Hindlimb muscle (tissue), 1 donor: ENCODE measurements at places on chromosomes 2 and 18. TPM values are rescaled to one million over a fixed set of nuclear protein-coding genes. Genes with fewer than 3 reads are reported as not detected.

The MXD1 gene
- 4.8 TPM for polyA plus RNA-seq

GRCh38 chr2:197782126-197782525 lies 3.0 kb downstream of the BOLL start:
- DNase-seq, result no peak

The PDE11A gene
- polyA plus RNA-seq, result 0.40 TPM

DNA sequence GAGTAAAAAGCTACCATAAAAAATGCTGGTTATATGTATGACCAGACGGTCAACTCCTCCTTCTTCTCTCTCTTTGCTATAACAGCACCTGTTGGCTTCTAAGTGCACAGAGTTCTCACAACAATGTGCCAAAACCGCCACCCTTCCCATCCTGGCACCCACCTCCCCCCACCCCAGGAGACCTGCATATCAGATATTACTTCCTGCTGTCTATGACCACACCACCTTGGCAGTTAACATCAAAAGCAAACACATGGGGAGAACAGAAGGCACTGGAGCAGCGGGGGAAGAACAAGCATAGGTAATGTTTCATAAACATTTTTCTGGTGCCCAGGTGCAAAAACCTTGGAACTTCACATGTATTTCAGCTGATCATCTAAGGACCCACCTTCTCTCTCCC lies 15.5 kb downstream of the SPRED2 start:
- DNase-seq, result no peak

- no peak for DNase-seq
These were observed 234.3 kb downstream of the SEPTIN10 start for GRCh38 chr2:109379507-109379906.

GRCh38 chr2:111239581-111240249 lies 119.0 kb downstream of the BCL2L11 start:
- no peak for DNase-seq

DNA sequence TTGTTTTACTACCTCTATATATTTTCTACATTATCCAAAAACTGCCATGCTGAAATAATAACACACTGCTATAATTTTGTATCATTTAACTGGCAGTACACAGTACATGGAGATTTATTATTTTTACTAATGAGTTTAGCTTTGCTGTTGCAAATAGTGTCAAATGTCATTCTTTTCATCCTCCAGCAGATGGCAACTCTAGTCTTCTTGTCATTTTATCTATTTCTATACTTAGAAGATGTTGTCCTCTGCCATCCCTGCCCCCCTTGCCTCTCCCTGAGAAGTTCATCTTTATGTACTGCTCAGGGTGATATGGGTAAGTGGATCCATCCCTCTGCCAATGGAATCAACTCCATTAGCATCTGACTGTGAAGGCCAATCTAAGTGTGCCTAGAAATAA lies 21.7 kb upstream of the LRRTM1 start:
- no peak for DNase-seq

The DSC3 gene
- 1.8 TPM for polyA plus RNA-seq

DNA sequence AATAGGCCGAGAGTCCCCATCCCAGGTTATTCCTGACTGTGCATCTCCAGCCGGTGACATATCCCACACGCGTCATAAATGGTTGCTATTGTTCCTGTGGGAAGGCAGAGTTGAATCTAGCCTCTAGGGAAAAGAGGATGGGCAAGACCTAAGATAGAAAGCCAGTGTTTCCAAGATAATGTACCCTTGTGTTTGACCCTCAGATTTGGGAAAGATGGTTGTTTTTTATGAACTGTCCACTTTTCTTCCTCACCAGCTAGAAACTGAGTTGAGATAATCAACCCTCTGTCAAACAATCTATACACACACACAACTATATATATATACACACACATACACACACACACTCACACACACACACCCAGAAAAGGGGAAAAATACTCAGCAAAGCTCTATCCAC lies 131.0 kb downstream of the PRKCE start:
- DNase-seq, result no peak

The CKAP2L gene
- 7.5 TPM for polyA plus RNA-seq

The IL1RL1 gene
- 0.41 TPM for polyA plus RNA-seq

The TUBA3E gene
- polyA plus RNA-seq, result not detected

The RNU2-63P gene
- not detected for polyA plus RNA-seq

The SERPINB12 gene
- 1.3 TPM for polyA plus RNA-seq

GRCh38 chr2:211766689-211767088 lies 771.9 kb downstream of the ERBB4 start:
- DNase-seq, result no peak

The GALNT5 gene
- polyA plus RNA-seq, result 1.7 TPM

DNA sequence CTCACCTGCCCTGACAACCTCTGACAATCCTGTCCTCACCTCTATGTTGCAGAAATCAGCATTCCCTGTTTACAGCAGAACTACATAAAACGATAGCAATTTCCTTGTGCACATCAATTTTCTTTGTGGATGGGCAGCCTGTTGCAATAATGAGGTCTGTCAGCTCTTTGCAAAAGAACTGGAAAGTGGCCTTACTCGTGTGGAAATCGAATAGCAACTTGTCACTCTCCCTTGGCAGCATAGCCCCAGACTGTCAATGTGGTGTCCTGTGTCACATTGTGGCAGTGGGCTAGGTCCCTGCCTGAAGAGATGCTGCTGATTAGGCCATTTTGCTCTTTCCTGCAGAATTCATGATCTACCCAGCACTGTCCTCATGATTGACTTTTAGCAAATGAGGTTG lies 531.9 kb downstream of the CCDC85A start:
- no peak for DNase-seq

The PPM1B gene
- 33.1 TPM for polyA plus RNA-seq

- no peak for DNase-seq
These were observed 65.6 kb downstream of the MYCN start for GRCh38 chr2:16005816-16006536.

GRCh38 chr2:225842939-225843338 lies 443.4 kb downstream of the NYAP2 start:
- no peak for DNase-seq

The IL1RN gene
- polyA plus RNA-seq, result 1.9 TPM

The XIRP2 gene
- polyA plus RNA-seq, result 149 TPM

DNA sequence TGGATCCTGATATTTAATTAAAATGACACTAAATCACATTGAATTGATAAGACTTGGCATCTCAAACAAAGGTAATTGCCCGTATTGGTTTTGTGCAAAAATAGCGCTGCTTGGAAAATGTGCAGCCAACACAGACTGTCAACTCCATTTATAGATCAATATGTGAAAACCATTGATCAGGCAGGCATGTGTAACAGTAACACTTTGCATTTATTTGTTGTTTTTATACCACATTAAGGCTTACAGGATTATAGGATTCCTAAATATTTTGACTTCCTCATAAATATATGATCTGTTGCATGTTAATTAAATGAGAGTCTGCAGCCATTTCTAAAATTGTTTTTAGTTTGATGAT lies 30.2 kb downstream of the ARHGAP15 start:
- no peak for DNase-seq

DNA sequence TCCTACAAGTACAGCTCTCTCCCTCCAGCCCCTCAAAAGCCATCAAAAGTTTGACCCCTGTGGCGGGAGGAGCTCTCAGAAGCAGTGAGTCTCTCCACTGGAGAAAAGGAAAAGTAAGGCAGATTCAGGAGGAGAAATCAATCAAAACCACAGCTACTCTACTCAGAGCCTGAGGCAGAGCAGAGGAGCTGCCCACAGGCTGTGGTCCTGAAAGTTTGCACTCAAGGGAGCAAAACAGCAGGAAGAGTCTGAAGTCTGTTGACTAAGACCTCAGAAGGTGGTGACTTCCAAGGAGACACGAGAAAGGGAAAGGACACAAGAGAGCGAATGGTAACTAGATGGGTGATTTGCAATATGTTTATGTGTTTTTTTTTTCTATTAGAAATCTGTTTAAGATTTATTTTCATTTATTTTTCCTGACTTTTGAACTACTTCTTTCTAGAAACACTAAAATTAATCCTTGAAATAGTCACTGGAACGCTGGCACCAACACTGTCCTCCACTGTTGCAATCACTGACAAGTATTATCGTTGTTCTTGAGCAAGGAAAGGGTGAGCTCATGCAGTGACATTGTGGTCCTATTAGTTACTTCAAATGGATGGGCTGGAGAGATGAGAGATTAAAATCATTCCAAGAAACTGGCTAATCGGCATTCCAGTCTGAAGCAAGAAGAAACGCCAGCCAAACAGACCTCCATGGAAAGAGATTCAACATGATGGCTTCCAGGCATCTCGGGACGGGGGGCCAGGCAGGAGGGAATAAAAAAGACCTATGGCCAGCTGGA lies 35.8 kb downstream of the PID1 start:
- DNase-seq, result no peak

GRCh38 chr2:133817680-133818566 lies 249.7 kb upstream of the NCKAP5 start:
- DNase-seq, result no peak

GRCh38 chr2:70886541-70886987 lies 49.1 kb upstream of the ATP6V1B1 start:
- no peak for DNase-seq

GRCh38 chr2:40123746-40124145 lies 328.1 kb downstream of the SLC8A1 start:
- DNase-seq, result no peak

DNA sequence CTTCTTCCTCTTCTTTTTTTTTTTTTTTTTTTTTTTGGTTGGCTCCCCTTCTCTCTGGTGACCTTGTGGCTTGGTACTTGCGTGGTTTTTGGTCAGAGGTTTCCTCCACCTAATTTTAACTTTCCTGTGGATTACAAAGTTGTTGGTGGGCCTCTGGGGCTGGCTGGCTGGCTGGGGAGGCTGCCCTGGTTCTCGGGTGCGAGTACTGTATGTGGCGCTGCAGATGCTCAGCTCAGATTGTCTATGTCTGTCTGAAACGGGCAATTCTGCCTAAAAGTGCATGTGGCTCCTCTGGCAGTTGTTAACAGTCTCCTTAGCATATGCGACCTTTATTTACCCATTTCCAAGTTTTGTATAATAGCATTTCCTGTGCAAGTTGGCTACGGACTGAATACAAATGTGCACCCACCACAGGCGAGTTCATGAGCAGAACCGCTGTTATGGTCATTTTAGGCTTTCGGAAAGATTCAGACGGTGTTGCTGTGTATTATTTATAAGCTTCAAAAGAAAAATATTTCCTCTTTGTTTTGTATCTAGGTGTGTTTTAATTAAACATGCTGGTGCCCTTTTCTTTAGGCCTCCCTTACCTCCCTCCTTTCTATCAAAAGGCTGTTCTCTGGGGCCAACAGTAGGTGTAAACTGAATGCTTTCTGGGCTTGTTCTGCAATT lies 4.4 kb downstream of the TBR1 start:
- DNase-seq, result no peak

- DNase-seq, result no peak
These were observed 16.7 kb upstream of the LYPD6B start for GRCh38 chr2:149021761-149022160.

DNA sequence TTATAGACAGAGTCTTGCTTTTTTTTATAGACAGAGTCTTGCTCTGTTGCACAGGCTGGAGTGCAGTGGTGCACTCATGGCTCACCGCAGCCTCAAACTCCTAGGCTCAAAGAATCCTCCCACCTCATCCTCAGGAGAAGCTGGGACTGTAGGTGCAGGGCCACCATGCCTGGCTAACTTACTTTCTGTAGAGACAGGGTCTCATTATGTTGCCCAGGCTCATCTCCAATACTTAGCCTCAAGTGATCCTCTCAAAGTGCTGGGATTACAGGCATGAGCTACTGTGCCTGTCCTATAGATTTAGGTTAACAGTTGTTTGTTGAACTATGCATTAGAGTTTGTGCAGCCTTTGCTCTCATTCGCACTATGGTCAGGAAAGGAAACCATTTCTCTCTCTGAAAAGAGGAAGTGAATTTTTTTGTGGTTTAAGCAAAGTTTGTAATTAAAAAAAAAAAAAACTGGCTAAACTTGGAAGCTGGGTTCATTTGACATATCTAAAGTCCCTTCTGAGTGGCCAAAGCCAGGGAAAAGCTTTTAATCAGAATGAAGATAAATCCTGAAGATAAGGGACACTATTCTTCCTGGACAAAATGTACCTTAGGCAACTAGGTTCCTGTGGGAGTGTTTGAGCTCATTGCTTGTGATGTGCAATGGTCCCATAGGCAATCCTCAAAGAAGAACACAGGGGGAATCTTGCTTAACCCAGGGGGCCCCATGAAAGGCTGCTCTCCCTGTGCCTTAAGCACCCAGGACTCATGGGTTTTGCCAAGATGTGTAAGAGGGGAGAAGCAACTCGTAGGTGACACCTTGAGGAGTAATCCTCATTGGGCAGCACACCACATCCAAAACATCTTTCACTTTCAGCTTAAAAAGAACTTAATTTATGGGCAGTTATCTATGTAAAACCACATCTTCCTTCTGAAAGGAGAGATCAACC lies 201.7 kb downstream of the MREG start:
- no peak for DNase-seq

DNA sequence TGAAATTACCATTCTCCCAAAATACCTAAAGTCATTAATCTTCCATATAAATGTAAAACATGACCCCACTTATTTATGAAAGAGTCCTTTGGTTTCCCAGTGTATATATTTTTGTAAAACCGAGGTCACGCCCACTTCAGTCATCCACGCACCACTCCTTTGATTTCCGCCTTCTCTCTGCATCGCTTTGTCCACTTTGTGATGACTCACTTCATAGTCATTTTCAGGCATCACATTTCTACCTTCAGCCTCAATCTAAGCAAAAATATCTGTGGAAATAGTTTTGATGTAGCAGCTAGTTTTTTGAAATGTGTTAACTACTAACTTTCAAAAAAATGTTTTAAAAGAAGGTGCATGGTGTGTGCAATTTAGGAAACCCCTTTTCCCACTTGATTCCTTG lies 793.5 kb upstream of the SOX11 start:
- no peak for DNase-seq

The RELCH gene
- polyA plus RNA-seq, result 14.1 TPM

- no peak for DNase-seq
These were observed 343.5 kb upstream of the NT5C1B start for GRCh38 chr2:18932853-18933252.

The SCG2 gene
- polyA plus RNA-seq, result not detected

The GNAL gene
- 2.3 TPM for polyA plus RNA-seq

GRCh38 chr2:237314198-237314597 lies 99.8 kb downstream of the COL6A3 start:
- DNase-seq, result no peak

DNA sequence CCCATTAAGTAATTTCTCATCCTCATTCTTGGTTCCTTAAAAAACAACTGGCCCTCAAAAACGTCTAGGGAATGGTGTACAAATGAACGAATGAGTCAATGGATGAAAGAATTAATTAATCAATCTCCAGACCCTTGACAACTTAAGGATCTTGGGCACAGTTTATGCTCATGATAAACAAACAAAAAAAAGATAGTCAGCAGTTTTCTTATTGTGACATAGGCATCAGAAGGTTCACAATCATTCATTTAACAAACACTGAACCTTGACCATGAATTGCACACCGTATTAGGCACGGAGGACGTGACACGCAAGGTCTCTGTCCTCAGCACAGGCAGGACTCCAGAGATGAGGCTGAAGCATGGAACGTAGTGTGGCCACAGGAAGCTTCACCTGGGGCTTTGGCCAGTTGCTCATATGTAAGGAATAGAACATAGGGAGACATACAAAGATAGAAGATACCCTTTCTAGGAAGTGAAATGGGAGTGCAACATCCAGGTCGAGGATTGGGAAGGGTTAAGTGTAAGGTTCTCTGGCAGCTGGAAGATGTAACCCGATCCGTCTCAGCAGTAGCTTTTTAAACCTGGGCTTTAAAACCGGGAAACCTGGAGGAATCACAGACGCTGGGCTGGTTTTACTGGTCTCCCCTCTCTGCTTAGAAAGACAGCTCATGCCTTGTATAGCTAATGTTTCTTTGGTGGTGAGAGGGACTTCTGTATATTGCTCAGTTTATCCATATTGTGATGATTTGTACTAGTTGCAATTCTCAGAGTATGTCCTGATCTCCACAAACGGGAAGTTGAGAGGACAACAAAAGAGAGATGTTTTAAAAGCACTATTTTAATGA lies 8.9 kb upstream of the LTBP1 start:
- no peak for DNase-seq

GRCh38 chr2:6784291-6784690 lies 81.4 kb downstream of the CMPK2 start:
- no peak for DNase-seq
